Left lung (tissue), 14 donors: ENCODE measurements at places on chromosomes 7 and 10. TPM values are rescaled to one million over a fixed set of nuclear protein-coding genes. Genes with fewer than 3 reads are reported as not detected.
A peak's percentile ranks its signal among the peaks of the same experiment; 100 is the strongest.

- no peak for DNase-seq
These were observed 22.2 kb downstream of the LIPK start for GRCh38 chr10:88728107-88728763.

DNA sequence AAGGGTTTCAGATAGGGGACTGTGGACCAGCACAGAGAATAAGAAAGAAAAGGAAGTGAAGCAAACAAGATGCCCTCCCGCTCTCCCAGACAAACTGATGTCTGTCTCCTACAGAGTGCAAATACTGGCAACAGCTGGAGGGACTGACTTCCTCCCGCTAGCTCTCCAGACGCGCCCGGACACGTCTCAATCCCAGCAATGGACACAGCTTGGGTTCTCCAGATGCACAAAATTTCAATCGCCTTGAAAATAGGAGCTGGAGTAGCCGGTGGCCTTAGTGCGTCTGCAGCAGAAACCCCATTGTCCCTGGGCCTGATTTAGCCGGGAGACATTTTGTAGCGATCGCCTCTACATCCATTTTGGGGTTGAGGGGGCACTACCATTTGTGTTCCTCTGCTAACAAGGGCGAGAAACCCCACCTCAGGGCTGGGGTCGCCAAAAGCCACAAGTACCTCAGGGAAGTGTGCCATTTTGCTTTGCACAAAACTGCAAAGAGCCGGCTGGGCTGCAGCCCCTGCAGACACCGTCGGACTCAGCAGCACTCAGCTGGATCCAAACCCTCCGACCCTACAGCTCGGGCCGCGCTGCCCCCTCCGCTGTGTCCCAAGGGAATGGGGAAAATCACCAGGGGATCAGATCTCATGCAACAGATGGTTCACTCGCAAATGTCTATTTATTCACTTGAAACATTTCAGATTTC lies 5.9 kb downstream of the CPA2 start:
- peak; percentile 39 for DNase-seq

The ACTL6B gene
- not detected for total RNA-seq

GRCh38 chr7:154178895-154179294 lies 126.7 kb downstream of the DPP6 start:
- no peak for DNase-seq

DNA sequence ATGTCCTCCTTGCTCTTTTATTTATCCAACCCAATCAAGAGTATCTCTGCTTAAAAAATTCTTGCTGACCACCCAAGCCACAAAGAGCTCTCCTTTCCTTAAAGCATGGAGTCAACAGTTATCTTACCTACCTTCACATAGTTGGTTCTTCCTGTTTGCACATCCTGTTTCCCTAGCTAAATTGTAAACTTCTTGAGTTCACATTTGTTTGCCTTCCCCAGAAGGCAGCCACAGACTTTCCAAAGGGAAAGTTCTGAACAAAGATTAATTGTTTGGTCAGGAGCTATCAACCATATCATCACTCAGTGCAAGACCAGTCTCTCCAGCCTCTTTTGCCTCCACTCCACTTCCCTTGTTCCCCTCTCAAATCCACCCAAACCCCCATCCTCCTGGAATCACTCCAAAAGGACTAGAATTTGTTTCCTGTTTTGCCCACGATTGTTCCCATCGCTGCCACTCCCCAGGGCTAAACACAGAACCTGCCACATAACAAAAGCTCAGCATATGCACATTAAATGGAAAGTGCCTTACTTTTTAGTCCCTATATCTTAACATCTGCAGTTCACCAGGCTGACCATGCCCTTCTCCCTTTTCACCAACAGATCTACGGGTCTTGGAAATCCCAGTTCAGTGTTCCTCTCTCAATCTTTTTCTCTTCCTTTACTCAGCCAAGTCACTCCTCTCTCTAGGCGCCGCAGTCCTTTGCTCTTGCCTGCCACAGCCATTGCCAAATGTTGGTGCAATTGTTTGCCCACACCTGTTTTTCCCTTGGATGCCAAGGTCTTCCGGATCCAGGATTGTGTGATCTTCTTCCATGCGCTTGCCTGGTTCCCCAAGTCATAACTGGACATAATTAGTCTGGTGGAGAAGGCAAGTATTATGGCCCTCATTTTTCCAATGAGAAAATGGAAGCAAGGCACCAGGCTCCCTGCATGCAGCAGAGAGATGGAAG lies 265.5 kb downstream of the KCNMA1 start:
- DNase-seq, result no peak

The BMPER gene
- total RNA-seq, result 7.7 TPM

DNA sequence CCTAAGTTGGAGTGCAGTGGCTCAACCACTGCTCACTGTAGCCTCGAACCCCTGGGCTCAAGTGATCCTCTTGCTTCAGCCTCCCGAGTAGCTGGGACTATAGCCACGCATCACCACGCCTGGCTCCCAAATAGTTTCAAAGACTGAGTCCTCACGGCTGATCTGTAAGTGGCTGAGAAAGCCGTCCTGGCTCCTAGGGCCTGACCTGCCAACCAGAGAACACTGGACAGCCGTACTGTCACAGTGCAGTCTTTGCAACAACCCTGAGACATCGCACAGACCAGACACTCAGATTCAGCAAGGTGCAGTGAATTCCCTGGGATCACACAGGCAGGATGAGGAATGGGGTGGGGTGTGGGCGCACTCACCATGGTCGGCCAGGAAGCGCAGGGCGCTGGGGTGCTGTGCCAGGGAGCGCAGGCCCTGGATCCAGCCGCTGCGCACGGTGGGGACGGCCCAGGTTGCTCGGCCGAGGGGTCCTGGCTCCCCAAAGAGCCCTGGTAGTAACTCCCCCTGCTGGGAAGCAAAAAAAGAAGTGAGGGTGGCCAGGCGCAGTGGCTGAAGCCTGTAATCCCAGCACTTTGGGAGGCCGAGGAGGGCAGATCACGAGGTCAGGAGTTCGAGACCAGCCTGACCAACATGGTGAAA lies 10.7 kb downstream of the BRAT1 start:
- DNase-seq, result peak; percentile 59

GRCh38 chr10:22321156-22321923 lies 441 bp downstream of the BMI1 start:
- DNase-seq, result peak; percentile 70

The ZNF853 gene
- 3.6 TPM for total RNA-seq

The IDI2 gene
- total RNA-seq, result not detected

DNA sequence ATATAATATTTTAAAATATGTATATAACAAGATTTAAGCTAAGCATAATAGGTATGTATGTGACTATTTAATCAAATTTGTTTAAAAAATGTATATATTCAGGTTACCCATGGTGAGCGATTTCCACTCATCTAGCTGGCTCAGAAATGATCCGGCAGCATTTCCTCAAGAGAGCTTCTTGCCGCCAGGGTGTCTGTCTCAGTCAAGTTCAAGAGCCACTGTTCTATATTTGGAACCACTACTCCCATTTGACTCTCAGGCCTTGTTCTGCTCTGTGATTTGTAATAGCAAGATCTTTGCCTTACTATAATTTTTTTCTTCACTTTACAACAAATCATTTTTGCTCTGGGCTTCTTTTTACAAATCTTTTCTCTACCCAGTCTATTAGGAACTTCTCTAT lies 48.7 kb upstream of the CNTNAP2 start:
- DNase-seq, result no peak

The TMEM139 gene
- total RNA-seq, result 48.1 TPM

DNA sequence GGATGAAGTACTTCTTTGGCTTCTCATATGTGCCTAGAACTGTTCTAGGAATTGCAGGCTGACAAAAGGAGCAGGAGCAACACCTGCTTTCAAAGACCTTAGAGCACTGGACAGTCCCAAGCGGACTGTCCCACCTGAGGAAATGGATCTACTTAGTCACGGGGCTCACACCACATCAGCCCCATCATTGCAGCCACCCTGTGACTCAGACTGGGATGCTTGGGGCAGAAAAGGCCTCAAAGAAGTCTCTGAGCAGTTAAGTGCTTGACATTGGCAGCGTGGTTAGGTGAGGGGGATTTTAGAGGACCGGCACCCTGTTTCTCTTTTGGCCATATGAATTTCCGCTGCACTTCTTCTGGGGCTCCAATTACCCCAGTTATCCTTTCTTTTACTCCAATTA lies 256.6 kb downstream of the USP6NL start:
- DNase-seq, result no peak

DNA sequence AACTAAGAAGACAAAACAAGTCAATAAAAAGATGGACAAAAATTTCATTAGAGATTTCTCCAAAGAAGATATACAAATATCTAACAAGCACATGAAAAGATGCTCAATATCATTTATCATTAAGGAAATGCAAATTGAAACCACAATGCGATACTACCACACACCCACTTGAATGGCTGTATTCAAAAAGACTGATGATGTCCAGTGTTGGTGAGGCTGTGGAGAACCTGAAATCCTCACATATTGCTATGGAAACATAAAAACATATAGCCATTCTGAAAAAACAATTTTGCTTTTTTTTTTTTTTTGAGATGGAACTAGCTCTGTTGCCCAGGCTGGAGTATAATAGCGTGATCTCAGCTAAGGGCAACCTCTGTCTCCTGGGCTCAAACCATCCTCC lies 124.1 kb upstream of the LAMB4 start:
- DNase-seq, result no peak

DNA sequence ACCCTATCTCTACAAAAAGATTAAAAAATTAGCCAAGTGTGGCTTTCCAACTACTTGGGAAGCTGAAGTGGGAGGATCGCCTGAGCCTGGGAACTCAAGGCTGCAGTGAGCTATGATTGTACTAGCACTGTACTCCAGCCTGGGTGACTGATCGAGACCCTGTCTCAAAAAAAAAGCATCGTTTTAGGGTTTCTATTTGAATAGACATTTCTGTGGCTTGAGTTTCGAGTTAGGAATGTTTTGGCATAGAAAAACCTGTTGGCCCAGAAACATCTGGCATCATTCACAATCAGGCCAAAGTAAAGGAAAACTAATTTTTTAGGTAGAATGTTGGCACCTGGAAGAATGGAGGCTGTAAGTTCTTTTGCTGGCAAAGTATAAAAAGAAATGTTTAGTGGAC lies 72.4 kb downstream of the AUTS2 start:
- no peak for DNase-seq

The ASIC3 gene
- total RNA-seq, result 2.7 TPM

DNA sequence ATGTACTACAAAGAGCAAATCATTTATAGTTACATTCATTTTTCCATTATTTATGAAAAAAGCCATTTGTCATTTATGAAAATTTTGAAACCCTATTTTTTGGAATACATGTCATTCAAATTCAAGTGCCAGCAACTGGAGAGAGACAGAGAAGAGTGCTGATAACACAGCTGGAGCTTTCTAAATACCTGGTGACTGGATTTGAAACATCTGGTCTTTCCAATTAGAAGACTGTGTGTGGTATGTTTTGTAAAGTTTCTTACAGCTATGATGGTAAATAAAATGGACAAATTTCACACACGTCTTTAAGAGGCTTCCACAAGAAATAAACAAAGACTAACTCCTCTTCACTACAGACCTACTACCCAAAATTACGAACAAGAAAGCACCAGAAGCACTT lies 56.8 kb downstream of the CHCHD3 start:
- peak; percentile 32 for DNase-seq

DNA sequence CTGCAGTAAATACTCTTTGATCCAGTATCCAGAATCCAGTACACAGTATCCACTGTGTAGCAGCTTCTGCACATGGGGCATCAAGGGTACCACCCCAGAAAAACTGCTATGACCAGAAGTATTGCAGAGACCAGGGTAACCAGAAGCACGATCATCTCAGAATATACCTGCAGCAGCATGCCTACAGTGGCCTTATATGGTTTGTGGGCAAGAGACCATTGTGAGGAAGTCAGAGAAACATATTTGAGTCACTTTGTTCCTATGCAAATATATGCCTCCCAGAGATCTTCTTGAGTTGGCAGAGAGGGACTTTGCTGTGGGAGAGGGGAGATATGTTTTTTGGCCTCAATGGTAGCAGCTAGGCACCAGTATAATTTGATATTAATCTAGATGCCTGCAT lies 206.4 kb upstream of the LRRTM3 start:
- DNase-seq, result no peak
